CD4-positive, alpha-beta T cell treated with Interleukin-17A for 1 hour (primary cell): ENCODE measurements at places on chromosomes 1 and 21.

- no peak for DNase-seq
Observed at GRCh38 chr21:42586406-42586805, 67.0 kb upstream of the PDE9A start.

- no peak for DNase-seq
Observed at GRCh38 chr1:180185281-180185680, 30.6 kb downstream of the QSOX1 start.

DNA sequence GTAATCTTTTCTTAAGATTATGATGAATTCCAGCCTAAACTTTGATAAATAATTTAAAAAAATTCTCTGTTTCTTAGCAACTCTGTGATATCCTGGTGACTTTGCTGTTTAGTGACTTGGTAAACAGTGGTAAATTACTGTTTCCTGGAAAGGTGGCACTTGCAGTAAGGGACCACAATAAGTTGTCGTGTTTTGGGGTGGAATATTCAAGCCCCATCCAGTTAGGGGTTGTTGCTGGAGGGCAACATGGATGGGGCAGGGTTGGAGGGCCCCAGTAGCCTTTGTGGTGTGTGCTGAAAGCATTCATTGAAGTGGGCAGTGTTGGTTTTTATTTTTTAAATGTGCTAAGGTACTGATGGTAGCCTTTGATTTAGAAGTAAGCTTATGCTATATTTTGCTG, 30.3 kb downstream of the PRDM2 start:
- peak; percentile 55 for DNase-seq

DNA sequence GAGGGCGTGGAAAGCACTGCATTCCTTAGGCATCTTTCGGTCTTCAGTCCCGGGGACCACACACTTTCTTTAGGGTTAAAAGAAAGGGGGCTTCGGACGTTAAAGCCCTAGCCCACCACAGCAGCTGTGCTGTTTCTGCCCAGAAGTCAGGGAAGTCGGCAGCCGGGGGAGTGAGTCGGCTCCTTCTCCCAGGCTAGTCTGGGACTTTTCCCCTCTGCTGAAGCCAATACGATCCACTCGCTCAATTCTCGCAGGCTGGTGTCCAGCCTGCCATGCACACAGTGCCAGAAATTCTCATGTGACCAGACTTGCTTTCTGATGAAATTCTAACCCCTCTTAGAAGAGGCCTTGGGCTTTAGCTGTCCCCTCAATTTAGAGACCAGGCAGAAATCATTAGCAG, 67.7 kb downstream of the BCAR3 start:
- no peak for DNase-seq

- DNase-seq, result no peak
Observed at GRCh38 chr21:42341776-42342542, 8.8 kb downstream of the TFF2 start.

DNA sequence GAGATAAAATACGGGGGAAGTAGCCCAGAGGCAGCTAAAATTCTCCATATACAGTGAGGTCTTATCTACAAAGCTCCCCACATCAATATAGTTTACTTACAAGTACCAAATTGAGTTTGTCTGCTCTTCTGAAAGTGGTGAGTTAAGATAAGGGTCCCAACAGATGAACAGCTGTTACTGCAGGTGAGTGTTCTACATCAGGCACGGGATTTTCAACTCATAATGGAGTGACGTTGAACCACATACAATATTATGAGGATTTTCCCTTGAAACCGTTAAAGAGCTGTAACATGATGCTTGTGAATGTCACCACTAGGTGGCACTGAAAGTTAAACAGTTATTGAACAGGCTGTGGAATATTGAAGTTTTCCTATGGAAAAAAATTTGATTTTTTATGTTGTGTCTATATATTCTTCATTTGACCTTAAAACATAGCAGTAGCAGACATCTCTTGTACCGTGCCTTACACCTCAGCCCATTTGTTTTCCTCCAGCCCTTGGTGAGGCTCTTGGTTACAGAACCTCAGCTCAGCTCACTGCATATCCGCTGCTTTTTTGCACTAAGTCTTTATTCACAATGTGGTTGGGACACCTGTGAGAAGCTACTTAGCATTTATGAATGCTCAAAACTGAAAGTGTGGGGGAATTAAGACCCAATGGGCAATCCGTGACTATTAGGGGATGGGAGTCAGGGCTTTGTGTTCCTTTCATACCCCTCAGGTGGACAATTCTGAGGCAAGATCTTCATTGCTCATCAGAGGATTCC, 23.2 kb downstream of the CD1D start:
- peak; percentile 52 for DNase-seq

DNA sequence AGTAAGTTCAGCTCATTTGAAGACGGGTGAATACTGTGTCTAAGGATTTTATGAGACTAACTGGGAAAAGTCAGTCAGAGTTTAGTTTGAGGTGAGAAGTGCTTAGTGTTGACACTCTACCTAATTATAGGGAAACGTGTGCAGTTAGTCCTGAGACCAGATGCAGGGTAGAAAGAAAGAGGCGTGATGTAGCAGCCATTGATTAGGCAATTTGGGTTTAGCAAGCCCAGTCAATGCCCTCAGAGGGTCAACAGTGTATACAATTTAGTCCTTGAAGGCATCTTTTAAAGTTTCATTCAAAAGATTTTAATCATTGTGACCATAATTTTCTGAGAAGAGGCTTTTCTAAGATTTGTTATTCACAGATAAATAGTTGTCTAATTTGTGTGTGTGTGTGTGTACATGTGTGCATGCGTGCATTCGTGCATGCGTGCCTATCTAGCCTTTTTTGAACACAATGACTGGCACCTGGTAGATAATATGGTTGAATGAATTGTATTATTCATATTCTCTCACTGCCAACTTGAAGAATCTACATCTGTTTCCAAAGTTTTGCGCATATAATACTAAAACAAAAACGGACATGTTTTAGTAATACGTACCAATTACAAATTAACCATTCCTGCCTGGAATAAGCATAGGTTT, 332.9 kb downstream of the SRGAP2C start:
- DNase-seq, result no peak

GRCh38 chr1:93955765-93956164, 46.5 kb upstream of the GCLM start:
- no peak for DNase-seq

GRCh38 chr21:26307640-26308039, 137.1 kb upstream of the APP start:
- DNase-seq, result no peak

DNA sequence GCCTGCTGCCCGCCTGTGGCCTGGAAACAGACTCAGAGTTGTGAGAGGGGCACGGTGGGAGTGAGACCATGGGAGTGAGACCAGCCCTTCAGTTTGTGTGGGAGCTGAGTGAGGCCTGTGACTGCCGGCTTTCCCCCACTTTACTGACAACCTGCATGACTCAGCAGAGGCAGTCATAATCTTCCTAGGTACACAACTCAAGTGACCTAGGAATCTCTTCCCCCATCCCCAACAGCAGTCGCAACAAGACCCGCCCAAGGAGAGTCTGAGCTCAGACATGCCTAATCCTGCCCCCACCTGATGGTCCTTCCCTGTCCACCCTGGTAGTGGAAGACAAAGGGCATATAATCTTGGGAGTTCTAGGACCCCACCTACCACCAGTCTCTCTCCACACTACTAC, 44.2 kb downstream of the KLHL20 start:
- DNase-seq, result no peak

DNA sequence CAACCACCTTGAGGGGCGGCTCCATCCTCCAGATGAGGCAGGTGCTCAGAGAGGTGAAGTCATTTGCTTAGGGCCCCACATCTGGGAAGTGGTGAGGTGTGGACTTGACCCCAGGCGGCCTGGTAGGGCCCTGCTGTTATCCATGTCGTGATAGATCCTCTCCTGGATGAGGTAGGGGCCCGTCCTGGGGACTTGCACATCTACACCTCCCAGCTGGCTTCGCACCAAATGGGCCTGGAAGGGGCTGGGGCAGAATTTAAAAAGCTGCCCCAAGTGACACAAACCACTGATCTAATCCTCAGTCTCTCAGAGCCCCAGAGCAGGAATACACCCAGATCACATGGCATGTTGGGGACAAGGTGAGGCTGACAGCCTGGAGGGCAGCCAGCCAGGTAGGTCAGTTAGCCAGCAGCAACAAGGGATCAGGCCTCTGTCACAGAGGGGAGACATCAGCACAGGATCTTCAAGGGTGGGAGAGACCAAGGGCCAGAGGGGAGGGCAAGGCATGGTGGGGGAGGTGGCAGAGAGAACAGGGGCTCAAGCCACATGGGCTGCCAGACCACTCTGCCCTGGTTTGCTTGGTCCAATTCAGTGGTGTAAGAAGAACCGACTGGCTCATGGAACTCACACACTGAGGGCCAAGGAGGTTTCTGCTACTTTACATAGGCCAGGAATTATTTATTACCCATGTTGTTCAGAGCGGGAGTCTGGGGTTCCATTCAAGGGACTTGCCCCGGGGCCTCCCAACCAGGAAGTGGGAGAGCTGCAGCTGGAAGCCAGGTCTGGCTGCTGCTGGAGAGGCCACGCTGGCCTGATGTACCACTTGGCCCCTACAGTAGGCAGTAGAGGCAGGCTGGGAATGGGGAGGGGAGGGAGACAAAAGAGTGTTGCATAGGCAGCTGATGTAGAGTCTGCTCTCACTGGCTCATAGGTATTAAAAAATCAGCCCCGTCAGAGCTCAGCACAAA, 12.1 kb downstream of the LRP8 start:
- DNase-seq, result no peak

DNA sequence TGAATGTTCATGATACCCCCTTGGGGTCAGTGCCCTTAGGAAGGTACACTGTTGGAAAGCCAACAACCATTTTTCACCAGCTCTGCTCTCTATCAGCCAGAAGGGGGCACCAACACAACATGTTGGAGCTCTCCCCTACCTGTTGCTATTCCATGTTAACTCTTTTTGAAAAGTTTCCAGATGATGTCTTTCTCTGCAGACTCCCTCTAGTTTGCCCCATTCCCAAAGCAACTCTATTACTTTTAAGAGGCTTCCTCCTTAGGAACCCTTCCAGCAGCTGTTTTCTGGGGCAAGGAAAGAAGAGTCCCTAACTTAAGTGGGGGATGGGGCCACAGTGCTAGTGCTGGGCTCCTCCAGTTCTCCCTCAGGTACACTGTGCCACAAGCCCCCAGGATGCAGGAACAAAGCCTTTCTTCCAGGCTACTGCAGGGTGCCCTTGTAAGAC, 22.9 kb upstream of the NDC1 start:
- peak; percentile 69 for DNase-seq

- DNase-seq, result no peak
Observed at GRCh38 chr1:246815693-246816270, 91.6 kb downstream of the SCCPDH start.

DNA sequence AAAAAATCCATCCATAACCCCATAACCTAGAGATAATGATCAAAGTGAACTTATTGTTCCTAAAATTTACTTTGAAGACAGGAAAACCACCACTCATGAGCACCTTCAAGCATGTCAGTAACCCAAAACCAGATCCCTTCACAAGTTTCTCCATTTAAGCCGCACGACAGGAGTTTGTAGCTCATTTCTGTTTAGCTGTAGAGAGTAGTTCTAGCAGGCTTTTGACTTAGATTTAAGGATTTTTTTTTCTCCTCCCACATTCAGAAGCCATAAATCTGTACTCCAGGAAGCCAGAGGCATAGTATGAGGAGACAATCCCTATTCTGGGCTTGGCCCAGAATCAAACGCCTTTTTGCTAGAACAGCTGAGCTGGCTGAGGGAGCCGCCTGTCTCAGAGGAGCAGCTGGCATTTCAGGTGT, 25.6 kb downstream of the TOMM20 start:
- peak; percentile 61 for DNase-seq

DNA sequence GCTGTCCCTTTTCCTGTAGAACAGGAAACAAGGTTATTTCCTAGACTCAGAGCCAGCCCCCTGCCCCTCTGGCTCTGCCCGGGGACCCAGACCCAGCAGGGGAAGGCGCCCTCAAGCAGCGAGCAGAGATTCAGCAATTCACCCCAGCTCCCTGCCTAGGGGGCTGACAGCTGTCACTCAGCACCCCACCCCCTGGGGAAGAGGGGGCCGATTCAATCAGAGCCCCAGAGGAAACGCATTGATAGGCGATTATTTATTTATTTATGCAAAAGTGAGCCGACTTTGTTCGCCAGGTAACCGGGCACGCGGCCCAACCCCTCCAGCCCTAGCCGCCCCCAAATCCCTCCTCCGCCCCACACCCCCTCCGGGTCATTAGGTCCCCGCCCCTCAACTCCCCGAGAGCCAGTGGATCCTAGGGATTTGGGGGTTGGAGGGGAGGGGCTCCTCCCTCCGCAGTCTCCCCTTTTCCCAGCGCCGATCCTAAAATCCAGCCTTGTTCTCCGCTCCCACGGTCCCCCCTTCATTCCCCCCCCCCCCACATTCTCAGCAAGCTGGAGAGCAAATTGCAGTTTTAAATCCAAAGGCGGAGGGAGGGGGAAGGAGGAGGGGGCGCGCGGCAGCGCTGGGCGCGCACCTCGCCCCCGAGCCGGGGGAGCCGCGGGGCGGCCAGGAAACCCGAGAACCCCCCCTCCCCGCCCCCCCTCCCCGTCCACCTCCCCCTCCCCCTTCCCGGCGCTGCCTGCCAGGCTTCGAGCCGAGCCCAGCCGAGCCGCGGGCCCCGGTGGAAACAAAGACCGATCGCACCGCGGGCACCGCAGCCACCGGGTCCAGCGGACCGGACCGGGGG, 1.3 kb downstream of the AHDC1 start:
- DNase-seq, result peak; percentile 45

- no peak for DNase-seq
Observed at GRCh38 chr1:31665234-31665878, 20.7 kb upstream of the PEF1 start.

DNA sequence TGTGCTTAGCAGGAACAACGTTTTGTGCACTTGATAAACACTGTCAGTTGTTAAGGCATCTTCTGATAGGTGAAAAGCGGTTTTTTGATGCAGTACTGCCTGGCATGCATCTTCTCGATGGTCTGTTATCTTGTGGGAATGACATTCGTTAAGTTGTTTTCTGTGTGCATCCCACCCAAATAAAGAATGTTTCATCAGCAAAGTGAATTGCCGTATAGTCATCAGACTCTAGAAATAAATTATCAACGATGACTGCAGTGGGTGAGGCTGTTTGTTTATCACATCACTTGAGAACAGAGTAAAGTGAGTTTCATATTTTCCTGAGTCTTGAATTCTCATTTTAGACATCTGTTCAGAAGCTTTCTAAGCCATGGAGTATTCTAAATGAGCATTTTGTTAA, 34.1 kb downstream of the NFIA start:
- no peak for DNase-seq

DNA sequence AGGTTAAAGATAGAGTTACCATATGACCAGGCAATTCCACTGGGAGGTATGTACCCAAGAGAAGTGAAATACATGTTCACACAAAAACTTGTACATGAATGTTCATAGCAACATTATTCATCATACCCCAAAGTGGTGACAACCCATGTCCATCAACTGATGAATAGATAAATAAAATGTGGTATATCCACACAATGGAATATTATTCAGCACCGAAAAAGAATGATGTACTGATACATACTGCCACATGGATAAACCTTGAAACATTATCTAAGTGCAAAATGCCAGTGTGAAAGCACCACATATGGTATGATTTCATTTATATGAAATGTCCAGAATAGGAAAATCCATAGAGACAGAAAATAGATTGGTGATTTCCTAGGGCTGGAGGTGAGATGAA, 53.4 kb upstream of the PAXBP1 start:
- no peak for DNase-seq
